RKO (cell line): ENCODE measurements at places on chromosomes 13 and 19.
A peak's percentile ranks its signal among the peaks of the same experiment; 100 is the strongest.

GRCh38 chr19:55091955-55092354, 16.3 kb downstream of the EPS8L1 start:
- DNase-seq, result no peak

DNA sequence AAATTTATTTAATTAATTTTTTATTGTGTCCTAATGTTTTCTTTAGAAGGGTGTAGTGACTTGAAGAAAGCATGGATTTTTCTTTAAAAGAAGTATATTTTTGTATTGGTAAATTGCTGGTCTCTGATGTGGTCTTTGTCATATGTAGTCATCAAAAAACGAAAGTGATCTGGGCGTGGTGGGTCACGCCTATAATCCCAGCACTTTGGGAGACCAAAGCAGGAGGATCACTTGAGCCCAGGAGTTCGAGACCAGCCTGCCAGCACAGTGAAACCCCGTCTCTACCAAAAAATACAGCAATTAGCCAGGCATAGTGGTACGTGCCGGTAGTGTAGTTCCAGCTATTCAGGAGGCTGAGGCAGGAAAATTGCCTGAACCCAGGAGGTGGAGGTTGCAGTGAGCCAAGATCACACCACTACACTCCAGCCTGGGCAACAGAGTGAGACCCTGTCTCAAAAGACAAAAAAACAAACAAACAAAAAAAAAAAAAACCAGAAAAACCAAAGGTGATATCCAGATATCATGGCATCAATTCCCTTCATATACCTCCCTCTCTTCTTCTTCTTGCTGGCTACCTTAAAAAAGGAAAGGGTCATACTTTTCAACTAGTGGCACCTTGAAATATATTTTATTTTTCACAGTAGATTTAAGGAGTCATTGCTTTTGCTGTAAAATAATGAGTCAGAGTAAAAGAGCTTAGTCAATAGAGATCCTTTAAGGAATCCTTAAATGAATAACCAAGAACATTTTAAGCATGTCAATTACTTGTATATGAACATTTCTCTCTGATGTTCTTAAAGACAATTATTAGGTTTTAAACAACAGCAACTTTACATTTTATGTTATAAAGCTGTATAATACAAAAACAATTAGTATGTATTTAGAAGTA, 19.9 kb downstream of the KCTD4 start:
- peak; percentile 30 for DNase-seq

- DNase-seq, result no peak
Measured at GRCh38 chr19:54707962-54708361, 16.3 kb upstream of the KIR3DL3 start.

DNA sequence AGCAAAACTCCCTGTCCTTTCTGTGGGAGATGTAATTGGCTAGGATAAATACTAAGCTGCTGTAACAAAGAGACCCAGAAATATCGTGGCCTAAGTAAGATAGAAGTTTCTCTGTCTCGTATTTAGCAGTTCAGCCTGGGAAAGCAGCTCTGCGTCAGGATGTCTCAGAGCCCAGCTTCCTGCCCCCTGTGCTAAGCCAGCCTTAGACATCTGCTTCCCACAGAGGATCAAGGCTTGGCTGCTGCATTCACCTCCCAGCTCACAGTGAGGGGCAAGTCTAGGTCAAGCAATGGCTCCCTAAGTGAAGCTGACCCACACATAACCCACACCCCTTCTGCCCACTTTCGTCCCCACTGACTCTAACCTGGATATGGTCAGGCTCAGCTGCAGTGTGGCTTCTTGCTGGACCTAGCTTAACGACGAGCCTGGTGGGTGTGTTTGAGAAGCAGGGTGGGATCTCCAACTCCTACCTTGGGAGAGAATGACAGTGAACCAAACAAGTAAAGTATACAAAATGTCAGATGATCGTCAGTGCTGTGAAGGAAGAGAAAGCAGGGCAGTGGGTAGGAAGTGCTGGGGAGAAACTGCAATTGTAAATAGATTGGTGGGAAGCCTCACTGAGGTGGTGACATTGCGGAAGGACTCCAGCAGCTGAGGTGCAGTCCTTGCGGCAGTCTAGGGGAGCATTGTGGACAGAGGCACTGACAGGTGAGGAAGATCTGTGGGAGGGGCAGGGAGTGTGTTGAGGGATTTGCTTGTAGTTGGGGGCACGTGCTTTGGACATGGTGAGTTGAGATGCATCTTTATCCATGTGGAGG, 82.9 kb downstream of the TNFRSF19 start:
- no peak for DNase-seq

DNA sequence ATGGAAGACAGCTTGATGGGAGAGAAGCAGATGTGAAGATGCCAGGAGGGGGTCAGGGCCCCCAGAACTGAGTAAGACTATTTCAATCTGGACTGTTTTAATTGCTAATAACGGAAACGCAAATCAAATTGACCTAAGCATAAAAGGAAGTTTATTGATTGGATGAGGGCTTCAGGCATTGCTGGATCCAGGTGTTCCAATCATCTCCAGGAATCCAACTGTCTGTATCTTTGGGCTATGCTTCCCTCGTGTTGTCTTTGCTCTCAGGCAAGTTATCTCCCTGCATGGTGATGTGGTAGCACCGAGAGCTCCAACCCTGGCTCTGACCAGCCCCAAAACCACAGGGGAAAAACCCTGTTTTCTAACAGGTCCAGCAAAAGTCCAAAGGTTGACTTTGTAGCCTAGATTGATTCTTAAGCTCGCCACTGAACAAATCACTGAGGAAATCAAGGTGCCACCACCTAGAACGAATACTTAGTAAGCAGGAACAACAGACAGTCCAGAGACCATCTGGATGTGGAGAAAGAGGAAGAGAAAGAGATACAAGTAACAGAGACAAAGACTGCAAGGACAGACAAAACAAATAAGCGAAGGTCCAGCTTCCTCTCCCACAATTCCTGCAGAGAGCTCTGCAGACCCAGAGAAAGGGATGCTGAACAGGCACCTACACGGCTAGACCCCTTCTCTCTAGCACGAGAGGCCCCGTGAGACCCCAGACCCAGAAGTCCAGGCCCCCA, 1.2 kb upstream of the C19orf81 start:
- DNase-seq, result no peak

GRCh38 chr13:79485014-79485811, 4.3 kb downstream of the NDFIP2 start:
- DNase-seq, result peak; percentile 29

DNA sequence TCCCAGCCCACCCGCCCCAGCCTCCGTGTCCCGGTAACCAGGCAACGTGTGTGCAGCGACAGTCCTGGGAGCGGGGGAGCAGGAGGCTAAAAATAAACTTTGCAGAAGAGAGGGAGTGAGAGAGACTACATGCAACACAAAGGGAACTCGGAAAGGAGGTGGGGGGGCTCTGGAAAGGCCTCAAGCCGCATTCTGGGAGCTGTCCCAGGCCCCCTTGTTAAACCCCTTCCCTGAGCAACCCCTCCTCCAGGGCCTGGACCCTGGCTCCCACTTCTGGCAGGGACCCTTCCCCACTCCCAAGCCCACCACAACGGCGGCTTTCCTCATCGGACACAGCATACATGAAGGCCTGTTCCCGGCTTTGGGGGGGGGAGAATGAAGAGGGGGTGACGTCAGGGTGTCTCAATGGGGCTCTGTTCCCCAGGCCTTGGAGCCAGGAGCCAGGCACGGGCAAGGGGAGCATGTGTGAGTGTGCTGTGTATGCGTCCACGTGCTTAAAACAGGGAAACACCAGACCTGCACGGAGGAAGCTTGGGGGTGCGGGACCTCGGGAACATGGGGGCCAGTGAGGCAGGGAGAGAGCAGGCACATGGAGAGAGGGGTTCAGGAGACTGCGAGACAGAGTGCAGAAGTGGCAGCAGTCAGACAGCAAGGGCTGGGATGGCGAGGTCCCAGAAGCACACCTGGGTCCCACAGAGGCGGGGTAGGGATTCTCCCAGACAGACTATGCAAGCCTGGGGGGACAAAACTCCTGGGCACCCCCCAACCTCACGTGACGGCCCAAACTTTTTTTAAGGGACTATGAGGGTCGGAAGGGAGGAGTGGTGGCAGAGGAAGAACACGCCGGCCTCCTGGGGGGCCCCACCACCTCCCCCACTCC, 2.3 kb downstream of the ERF start:
- DNase-seq, result peak; percentile 77

DNA sequence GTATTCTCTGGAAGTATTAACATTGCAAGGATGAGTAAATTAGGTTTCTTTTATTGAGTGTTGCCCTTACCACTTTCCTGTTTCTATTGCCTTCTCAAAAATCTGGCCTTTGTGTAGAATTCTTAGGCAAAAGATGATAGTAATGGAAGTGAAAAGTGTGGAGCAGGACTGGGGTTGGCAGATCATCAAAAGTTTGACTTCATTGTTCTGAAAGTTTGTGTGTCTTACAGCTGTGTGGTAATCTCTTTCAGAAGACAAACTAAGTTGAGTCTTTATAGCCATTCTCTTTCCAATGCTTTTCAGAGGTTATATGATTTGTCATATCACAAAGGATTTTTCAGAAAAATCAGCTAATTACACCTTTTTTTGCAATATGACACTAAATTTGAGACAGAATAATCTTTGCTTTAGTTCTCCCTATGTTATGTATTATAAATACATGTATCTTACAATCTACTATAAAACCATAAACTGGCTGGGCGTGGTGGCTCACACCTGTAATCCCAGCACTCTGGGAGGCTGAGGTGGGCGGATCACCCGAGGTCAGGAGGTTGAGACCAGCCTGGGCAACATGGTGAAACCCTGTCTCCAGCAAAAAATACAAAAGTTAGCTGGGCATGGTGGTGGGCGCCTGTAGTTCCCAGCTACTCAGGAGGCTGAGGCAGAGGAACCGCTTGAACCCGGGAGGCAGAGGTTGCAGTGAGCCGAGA, 8.7 kb upstream of the KCNRG start:
- DNase-seq, result no peak

DNA sequence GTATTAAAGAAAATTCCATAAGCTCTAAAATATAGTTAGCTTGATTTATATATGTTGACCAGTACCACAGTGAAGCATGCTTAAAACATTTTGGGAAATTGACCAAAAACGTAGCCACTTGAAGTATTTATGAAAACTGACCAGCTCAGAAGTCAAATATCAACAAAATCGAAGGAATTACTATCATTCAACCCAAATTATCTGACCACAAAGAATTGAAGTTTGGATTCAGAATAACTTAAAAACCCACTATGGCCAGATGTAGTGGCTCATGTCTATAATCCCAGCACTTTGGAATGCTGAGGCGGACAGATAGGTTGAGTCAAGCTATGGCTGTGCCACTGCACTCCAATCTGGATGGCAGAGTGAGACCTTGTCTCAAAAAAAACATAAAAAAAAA, 31.9 kb downstream of the GPALPP1 start:
- no peak for DNase-seq

DNA sequence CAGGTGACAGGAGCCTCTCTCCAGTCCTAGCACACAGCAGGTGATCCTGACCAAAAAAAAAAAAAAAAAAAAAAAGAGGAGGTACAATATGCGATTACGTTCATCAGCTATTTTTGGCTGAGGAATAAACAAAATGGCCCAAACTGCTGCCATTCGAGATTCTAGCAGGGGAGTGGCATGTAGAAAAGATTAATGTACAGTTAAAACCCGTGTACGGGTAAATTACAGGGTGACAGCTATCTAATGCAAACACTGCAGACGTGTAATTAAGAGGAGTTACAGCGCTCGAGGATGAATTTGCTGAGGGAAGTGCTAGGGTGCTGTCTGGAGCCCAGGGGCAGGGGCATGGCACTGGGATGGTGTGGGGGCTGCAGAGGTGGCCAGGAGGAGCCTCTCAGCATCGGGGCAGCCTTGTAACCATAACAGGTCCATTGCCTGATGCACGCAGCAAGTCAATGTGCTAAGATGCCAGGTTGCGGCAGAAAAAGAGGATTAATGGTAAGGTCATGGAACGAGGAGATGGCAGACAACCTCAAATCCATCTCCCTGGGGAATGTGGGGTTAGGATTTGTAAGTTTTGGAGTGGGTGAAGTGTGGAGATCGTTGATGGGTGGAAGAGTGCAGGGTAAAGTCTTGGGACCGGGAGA, 17.4 kb downstream of the CHST8 start:
- DNase-seq, result no peak

GRCh38 chr19:11405846-11406643, 13.1 kb downstream of the RGL3 start:
- DNase-seq, result no peak

DNA sequence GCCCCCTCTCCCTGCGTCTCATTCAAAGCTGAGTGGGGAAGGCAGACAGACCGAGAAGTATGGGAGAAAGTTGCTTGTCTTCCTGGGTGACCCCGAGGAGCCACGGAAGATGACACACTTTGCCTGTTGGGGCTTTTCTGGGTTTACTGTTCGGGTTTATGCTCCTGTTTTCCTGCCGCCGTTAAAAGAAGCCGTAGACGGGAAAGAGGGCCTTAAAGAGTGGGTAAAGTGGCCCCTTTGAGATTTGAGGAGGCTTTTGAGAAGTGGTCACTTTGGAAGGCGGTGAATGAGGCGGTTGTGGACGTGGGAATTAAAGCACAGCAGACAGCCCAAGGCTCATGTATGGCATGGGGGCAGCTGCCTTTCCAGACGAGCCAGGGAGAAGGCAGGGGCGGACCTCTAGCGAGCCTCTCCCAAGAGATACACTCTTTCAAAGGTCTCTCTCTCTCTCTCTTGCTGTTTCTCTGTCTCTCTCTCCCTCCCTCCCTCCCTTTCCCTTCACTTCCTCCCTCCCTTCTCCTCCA, 493 bp upstream of the LHFPL6 start:
- DNase-seq, result no peak

DNA sequence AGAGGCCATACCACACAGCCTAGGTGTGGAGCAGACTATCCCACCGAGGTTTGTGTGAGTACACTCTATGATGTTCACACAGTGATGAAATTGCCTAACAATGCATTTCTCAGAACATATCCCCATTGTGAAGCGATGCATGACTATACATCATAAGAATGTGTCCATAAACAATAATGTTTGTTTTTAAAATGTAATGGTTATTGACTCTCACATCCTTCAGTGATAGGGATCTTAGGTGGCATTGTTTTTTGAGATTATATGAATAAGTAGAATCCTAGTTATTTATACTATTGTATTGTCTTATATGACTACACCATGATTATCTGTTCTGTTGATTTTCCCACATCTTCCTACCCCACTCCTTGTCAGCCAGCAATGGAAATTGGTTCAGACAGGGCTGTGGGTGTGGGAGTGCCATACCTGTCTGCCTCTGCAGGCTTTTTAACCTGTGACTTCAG, 13.6 kb downstream of the CCNA1 start:
- DNase-seq, result no peak

GRCh38 chr13:37290716-37291505, 185.4 kb upstream of the CSNK1A1L start:
- no peak for DNase-seq

DNA sequence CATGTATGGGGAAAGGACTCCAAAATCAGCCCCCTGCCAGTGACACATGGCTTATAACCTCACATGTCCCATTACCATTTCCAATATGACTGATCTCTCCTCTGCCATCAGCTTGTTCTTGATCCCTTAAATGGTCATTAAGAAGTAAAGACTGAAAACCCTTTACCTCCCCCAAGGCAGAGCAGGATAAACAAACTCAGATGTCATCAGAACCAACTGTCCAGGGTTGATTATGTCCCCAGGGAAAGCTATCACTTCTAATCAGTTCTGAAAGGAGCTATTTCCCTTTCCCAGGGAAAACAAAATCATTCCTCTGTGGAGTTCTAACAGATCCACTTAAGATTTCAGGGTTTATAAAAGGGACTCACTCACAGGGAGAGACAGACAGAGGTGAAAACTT, 350.9 kb downstream of the SUCLA2 start:
- DNase-seq, result no peak
